Mammary epithelial cell (primary cell): ENCODE measurements at places on chromosomes 3 and 15.

GRCh38 chr15:100711516-100712021, 109.2 kb downstream of the ASB7 start:
- DNase-seq: no peak

DNA sequence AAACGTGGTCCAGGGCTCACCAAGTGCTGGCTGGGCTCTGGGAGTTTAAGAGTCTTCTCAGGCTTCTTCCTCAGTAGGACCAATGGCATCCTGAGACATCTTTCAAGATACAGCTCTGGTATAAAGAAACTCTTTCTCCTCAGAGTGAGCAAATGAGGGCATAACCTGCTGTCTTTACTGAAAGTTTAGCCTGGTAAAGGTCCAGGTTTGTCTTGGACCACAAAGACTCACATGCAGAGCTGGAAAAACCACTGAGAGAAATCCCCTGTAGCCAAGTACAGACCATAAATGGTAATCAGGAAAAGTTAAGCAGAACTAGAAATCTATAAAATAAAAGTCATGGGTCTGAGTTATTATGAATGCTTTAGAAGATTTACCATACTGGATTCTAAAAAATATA, 23.1 kb downstream of the CD47 start:
- no peak for DNase-seq

DNA sequence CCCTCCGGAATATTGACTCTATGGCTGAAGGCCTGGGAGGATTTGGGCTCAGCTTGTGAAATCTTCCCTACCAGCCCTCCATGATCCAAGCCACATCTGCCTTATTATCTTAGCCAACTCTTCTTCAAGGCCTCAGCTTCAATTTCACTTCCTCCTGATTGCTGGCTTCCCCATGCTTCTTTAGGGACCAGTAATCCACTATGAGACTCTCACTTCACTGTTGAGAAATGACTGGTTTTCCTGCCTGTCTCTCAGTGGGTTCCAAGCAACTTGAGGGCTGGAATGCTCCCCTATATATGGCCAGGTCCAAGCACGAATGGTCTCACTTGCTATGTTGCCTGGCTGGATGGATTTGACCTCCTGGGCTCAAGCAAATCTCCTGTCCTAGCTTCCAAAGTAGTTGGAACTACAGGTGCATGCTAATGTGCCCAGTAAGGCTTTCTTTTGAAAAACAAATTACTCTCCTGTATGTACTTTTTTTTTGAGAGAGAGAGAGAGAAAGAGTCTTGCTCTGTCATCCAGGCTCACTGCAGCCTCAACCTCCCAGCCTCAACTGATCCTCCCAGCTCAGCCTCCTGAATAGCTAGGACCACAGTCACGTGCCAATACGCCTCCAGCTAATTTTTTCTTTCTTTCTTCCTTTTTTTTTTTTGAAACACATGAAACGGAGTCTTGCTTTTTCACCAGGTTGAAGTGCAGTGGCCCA, 7.9 kb upstream of the PIK3CB start:
- DNase-seq: no peak

DNA sequence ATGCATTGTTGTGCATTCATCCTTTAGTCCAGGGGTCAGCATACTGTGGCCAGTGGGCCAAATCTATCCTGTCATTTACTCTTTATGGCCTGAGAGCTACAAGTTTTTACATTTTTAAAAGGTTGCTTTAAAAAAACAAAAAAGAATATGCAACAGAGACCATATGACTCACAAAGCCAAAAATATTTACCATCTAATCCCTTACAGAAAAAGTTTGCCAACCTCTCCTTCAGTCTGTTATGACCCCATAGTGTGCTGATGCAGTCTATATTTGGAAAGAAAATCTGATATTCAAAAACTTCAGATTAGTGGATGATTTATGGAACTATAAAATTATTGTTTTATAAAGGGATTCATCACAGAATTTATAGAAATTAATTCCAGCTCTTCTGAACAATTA, 237.5 kb upstream of the IL12A start:
- no peak for DNase-seq

- no peak for DNase-seq
Measured at GRCh38 chr15:64343222-64343621, 12.8 kb downstream of the CSNK1G1 start.

- peak; percentile 34 for DNase-seq
Measured at GRCh38 chr3:140378571-140379340, 299.1 kb upstream of the TRIM42 start.

DNA sequence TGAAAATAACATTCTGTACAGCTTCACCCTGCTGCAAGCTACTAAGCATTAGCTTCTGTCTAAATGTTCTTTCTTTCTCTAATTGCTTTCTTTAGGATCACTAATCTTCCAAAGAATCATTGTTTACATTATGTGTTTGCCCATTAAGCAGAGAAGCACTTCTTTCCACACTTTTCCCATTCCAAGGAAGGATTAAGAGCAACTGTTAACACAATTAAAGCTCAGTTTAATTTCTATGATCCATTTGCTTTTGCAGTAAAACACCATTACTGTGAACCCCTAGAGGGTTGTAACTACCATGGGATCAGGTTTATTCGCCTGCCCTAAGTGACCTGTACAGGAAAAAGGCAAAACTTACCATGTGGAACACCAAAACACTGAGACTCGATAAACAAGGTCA, 125.8 kb upstream of the ZNF385D start:
- DNase-seq: no peak

DNA sequence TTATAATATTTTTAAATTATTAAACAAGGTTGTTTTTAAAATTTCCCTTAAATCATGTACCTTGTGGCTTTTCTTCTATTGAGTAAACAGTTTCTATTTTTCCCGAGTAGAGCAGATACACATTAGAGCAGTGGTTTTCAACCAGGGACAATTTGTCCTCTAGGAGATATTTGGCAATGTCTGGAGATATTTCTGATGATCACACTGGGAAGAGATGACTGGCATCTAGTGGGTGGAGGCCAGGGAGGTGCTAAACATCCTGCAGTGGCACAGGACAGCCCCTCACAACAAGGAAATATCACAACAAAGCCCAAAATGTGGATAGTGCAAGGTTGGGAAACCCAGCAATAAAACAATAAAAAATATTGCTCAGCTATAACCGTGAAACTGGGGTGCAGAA, 113.0 kb upstream of the PTPRG start:
- DNase-seq: no peak

DNA sequence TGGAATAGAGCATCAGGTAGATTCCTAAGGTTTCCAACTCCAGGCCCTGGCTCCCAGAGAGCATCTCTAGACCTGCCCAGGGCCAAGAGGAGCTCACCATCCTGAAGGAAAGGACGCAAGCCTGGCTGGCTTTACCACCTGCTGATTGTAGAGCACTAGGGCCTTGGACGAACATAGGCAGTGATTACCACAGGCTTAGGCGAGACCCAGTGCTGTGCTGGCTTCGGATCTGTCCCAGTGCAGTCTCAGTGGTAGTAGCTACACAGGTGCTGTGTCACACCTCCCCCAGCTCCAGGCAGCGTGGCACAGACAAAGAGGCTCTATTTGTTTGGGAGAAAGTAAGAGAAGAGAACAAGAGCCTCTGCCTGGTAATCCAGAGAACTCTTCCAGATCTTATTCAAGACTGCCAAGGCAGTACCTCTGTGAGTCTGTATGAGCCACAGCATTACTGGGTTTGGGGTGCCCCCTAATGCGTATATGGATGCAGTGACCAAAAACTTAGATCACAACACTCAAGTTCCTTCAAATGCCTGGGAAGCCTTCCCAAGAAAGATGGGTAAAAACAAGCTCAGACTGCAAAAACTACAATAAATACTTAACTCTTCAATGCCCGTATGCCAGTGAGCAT, 25.4 kb downstream of the ISG20 start:
- DNase-seq: no peak

GRCh38 chr3:171056528-171056927, 30.0 kb upstream of the SLC2A2 start:
- DNase-seq: peak; percentile 19

GRCh38 chr3:39752019-39752637, 57.3 kb upstream of the MYRIP start:
- peak; percentile 3 for DNase-seq

GRCh38 chr3:113629584-113630421, 66.6 kb downstream of the USF3 start:
- no peak for DNase-seq

- DNase-seq: peak; percentile 58
Measured at GRCh38 chr3:72446218-72447058, 401.8 kb downstream of the SHQ1 start.

- peak; percentile 52 for DNase-seq
Measured at GRCh38 chr3:57659004-57659673, 33.7 kb downstream of the DENND6A start.

DNA sequence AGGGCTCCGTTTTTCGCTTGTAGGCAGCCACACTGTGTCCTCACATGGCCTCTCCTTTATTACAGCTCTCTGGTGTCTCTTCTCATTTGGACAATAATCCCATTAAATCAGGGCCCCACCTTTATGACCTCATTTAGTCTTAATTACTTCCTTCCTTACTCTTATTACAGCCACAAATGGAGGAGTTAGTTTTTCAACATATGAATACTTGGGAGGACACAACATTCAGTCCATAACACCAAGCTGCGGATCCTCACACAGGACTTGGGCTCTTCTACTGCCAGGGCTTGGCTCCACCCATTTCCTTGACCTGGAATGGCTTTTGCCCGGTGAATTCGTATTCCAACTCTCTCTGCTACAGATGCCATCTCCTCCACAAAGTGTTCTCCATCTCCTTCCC, 74.3 kb upstream of the SLC7A14 start:
- no peak for DNase-seq

DNA sequence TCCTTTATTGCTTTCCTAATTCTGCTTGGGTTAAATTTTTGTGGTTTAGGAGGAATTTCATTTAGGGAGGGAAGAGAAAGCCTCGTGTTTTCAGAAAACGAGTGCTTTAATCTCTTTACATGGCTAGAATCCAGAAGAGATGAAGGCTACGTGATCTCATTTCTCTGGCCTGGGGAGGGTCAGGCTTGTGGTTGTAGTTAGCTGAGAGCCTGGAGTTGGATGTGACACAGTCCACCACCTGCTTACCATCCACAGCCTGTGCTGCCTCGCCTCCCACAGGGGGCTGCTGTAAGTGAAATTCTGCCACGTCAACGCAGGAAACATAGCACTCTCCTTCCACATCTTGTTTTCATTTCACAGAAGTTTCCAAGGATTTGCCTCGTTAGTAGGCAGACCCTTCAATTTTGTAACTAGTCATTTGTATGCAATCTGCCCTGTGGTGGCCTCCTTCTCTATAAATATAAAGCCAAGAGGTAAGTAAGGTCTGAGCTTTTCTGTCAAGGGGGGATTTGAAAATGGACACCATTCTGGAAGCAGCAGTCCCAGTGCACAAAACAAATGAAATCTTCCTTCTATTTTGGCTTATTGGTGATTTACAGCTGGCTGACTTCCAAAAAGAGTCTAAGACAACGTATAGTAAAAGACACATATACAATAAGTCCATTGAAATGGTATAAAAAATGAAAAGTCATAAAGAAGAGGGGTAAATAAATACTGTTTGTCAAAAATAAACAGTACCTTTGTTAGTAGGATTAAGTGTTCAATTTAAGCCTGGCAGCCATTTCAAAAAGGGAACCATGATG, 3.4 kb downstream of the GXYLT2 start:
- DNase-seq: peak; percentile 77

- DNase-seq: no peak
Measured at GRCh38 chr15:79987569-79987955, 16.6 kb upstream of the BCL2A1 start.

GRCh38 chr3:159923956-159924355, 64.7 kb upstream of the IL12A start:
- DNase-seq: no peak

DNA sequence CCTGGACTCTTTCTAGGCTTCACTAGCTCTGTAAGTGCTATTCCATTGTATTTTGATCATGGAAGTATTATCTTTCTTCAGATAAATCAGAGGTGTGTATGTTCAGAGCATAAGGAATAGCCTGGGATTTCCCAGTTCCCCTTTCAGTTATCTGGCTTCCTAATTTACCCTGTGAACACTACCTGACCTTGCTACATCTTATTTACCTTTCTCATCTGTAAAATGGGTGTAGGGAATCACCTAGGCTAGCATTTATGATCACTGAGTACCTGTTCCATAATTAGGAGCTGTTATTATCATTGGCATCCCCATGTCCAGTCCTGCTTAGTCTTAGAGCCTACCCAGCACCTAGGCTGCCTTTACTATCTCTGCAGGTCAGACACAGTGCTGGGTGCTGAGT, 149.3 kb upstream of the NR2F2 start:
- no peak for DNase-seq

DNA sequence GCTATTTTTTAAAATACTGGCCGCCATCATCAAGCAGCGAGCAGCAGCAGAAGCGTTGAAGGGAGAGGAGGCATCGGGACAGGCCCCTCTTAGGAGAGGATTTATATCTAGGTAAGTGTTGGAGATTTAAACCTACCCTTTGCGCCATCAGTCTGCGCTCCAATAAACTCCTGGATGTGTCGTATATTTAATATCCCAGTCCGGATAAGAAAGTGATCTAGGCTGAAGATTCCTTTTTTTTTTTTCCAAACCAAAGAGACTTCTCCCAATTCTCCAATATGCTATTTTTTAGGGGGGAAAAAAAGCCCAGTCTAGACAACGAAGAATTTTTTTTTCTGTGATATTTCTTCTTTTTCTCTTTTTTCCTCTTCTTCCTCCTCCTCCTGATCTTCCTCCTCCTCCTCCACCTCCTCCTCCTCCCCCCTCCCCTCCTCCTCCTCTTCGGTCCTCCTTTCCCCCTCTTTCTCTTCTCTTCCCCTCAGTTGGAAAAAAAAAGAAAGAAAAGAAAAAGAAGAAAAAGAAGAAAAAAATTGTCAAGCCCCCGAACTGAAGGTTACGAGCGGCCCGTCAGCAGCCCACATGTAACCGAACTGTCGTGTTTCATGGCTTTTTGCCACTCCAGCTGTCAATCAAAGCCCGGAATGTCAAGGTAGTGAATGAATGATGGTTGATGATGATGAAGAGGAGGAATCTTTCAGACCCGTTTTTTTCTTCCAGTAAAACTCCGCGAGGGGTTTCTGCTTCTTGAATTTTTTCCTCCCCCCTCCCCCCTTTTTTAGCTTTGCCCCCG, 835 bp downstream of the MEIS2 start:
- peak; percentile 41 for DNase-seq

DNA sequence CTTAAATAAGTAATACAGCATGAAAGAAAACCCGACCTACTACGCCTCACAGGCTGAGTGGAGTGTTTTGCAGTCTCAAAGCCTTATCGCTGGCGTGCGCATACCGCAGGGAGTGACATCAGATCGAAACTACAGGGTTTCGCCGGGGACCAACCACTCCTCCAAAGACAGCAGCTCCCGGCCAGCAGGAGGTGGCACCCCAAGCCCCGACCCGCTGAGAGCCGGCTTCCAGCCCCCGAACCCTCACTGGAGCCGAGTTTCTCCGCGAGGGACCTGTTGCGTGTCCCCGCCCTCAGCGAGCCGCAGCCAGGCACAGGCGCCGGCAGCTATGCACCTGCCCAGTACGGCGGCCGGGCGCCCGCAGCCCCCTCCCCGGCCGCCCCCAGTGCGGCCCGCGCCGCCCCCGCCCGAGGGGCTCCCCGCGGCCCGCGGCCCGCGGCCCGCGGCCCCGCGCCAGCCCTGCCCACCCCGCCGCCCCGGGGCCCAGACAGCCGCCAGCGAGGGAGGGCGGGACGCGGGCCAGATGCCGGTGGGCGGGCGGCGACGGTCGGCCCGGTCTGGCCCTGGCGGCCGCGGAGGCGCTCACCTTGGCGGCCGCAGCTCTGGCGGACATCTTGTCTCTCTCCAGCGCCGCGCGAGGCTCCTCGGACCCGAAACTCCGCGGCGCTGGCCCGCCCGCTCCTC, 710 bp downstream of the TJP1 start:
- peak; percentile 90 for DNase-seq

- DNase-seq: no peak
Measured at GRCh38 chr15:74768771-74769342, 13.0 kb upstream of the CSK start.
